Heart right ventricle (tissue), 16 donors: ENCODE measurements at places on chromosomes 12 and 14. TPM values are rescaled to one million over a fixed set of nuclear protein-coding genes. Genes with fewer than 3 reads are reported as not detected.
A peak's percentile ranks its signal among the peaks of the same experiment; 100 is the strongest.

CIROP gene
- not detected for total RNA-seq

GRCh38 chr14:71070169-71070568 lies 162.9 kb downstream of the PCNX1 start:
- no peaks in the 10 kb centered on the region for H3K4me1 ChIP-seq
- H3K27me3 ChIP-seq: no peaks in the 10 kb centered on the region
- no peak for DNase-seq
- no peaks in the 10 kb centered on the region for H3K36me3 ChIP-seq
- no peak overlapping the region for H3K4me3 ChIP-seq
- H3K27ac ChIP-seq: no peak overlapping the region

DNA sequence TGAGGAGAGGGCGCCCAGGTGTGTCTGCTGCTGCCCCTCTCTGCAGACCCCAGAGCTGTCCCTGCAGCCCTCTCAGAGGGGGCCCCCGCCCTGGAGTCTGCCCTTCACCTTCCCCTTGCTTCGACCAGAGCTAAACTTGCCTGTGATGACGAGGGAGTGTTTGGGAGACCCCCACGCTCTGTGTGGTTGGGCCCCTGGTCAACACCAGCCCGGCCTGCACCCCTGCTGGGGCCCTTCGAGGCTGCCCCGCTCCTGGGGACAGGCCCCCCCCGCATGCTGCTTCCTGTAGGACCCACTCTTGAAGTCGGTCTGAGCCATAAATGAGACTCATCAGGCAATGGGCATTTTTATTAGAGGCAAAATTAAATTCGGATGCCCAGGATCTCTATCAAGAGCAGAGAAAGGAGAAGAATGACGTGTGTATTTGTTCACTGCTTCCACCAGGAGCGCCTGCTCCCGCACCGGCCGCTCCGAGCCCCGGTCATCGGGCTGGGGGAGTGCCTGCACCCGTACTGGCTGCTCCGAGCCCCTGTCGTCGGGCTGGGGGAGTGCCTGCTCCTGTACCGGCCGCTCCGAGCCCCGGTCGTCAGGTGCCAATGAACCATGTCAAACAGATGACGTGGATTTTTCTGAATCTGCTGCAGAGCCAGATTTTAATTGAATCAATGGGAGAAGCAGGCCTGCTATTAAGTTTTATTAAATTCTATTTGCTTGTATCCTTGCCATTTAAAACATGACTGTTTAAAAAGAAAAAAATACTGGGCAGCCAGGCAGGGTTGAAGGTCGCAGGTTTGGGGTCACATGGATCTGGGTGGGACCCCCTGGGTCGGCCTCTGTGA lies 47.7 kb downstream of the NOC4L start:
- DNase-seq: no peak
- H3K4me3 ChIP-seq: no peak overlapping the region
- H3K4me1 ChIP-seq: peaks cover 13% of the 10 kb centered on the region
- H3K27ac ChIP-seq: no peak overlapping the region

CD163 gene
- total RNA-seq: 51.3 TPM

GRCh38 chr14:100888789-100889315 lies 14.7 kb downstream of the RTL1 start:
- DNase-seq: no peak
- H3K4me3 ChIP-seq: no peak overlapping the region
- no peaks in the 10 kb centered on the region for H3K4me1 ChIP-seq
- peaks cover 10% of the 10 kb centered on the region for H3K27me3 ChIP-seq

OR4K2 gene
- not detected for total RNA-seq

DNA sequence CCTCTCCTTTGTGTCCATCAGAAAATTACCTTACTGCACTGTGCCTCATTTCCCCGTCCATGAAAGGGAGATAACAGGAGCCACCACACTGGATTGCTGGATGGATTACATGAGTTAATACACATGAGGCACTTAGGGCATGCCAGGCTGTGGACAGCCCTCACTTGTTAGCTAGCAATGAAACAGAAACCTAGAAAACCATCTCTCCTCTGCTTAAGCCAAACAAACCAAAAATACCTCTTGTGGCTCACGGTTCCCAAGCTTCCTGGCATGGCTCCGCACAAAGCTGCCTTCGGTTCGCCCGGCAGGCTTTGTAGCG lies 660 bp upstream of the HCFC2 start:
- no peak for DNase-seq
- no peaks in the 10 kb centered on the region for H3K27me3 ChIP-seq
- H3K27ac ChIP-seq: peak overlapping the region; percentile 95
